ENCODE measurements at places on chromosomes 5 and 9.

GRCh38 chr5:42570966-42571960 is 148.0 kb downstream of the GHR start:
- no peak for DNase-seq

- DNase-seq = no peak
These were observed 5.4 kb upstream of the ALDH1B1 start for GRCh38 chr9:38387066-38387465.

- no peak for DNase-seq
These were observed 485.6 kb downstream of the ZSWIM6 start for GRCh38 chr5:61817472-61818326.

DNA sequence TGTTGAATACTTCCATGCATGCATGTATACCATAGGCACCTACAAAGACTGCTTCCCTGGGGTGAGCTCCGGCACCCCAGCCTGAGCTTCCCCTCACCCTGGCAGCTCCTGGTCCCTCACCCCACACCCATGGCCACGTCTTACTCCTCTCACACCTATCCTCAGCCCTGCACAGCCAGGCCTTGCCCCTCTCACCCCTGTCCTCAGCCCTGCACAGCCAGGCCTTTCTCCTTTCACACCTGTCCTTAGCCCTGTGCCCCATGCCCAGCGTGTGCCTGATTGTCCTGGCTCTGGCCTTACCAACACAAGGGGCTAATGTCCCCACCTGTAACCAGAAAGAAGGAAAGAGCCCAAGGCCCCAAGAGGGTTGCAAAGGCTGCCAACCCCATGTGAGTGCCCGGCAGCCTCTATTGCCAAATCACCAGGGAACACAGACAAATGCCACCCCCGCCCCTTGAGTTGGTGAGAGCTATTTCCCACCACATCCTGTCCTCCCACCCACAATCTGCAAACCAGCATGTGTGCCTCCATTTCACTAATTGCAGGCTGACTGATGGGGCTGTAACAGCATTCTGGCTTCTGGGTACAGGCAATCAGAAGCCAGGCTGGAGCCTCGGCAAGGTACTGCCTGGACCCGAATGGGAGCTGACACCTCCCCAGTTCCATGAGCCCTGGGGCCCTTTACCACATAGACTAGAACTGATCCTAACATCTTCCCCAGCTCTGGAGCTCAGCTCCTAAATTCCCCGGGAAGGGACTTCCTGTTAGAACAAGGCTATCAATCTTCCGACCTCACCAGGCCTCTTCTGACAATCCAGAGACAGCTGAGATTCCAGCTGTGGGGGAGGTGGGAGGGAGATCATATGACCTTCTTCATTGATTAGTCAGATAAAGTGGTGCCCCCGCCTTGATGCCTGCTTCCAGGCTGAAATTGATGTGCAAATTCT is 78.2 kb downstream of the FAM114A2 start:
- DNase-seq = no peak

DNA sequence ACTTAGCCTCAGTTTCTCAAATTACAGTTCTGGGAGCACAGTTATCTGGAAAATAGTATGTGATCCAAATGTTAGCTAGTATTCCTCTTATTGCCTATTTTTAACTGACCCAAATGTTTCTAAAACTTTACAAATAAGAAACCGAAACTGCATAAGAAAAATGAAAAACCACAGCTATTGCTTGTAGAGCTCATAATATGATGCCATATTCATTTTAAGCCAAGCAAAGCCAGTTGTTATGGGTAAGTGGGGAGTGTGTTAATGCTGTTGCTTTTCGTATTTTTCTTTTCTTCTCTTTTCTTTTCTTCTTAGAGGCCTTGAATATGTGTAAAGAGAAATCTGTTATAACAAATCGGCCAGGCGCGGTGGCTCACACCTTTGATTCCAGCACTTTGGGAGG is 447.4 kb upstream of the TUSC1 start:
- no peak for DNase-seq

DNA sequence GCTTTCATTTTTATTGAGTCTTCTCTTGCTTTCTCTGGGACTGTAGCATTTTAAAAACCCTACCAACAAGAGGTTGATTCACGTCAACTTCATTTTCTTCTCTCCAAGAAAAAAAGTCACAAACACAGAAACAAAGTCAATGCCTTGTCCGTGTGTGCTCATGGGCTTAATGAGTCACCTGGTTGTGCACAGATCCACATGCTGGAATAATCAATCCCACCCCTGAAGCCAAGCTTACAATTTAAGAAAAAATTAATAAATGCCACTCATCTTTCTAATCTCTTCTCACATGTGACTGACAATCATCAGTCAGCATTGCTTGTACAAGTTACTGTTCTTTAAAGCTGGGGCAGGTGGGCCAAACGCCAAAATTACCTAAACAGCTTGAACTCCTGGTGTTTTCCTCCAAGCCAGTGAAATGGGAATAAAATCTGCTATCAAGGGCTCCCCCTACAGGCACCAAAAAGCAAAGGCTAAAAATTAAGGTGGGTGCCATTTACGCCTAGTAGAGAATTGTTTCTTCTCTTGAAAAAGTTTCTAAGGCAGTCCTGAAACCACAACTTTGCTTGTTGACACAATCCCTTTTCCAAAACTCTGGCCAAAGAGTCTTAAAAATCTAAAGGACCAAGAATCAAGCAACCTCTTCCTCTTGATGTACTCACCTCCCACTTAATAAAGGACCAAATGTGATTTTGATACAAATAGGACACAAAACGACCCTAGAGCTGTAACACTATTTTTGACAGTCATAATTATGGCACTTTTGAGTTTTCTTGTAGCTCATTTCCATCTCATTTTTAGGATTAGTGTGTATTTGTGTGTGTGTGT is 21.3 kb downstream of the TRMO start:
- DNase-seq = no peak

GRCh38 chr9:83304686-83305085 is 233.5 kb downstream of the FRMD3 start:
- no peak for DNase-seq

GRCh38 chr5:135085133-135085935 is 51.3 kb upstream of the PITX1 start:
- DNase-seq = no peak

DNA sequence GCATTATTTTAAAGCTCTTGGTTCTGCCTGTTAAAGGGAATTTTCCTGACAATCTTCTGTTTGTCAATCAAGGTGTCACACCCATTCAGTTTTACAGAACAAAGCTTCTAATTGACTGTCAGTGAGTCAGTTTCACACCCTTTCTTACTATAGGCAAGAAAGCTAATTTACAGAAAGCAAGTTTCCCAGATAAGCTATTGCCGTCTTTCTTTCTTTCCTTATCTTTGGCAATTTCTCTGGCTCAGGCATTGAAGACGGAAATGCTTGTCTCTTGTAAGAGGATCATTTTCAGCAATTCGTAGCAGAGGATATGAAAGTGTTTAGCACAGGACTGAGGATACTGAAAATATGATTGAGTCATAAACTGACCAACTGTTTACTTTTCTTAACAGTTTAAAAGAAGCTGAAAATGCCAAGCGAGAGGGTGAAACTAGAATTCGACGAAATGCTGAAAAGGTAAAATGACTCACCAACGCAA is 27.0 kb downstream of the SPINK5 start:
- DNase-seq = no peak

- no peak for DNase-seq
These were observed 146.3 kb downstream of the SNCAIP start for GRCh38 chr5:122458278-122458872.
